ENCODE measurements at places on chromosomes 2 and 18.

GRCh38 chr2:195662138-195662537 is 5.1 kb downstream of the SLC39A10 start:
- DNase-seq: no peak

GRCh38 chr2:37898448-37898847 is 26.6 kb upstream of the RMDN2 start:
- no peak for DNase-seq

GRCh38 chr2:210169516-210170195 is 1.6 kb downstream of the KANSL1L start:
- DNase-seq: no peak

DNA sequence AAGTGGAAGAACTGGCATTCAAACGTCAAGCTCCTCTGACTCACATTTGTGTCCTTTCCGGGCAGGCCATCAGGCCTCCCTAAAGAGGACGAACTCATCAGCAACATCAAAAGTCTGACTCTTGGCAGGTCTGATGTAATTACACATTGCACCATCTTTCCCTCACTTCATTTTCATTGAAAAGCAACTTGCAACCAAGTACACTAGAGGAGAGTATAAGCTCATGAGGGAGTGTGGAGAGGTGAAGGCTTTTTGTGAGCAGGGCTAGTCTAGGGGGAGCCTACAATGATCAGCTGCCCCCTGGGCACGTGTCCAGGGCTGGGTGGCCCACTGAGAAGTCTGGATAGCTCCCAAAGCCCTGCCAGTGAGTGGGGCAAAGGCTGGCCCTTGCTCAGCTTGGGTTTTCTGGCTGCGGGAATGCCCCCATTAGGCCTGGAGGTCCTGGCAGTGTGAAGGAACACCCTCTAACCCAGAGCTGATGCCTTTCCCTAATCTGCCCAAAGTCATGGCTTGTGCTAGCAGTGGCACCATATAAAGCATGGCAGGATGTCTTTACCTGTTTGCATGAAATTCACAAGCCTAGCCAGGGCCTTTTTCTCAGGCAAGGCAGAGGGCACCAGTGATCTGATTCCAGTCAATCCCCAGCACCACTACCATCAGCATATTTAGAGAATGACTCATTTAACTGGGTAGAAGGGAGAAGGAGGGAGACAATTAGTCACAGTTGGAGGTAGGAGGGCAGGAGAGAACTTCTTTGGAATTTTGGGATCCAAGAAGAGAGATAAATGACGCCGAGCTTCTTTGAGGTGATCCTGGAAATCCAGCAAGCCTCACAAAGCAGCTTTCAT is 8.5 kb upstream of the DAW1 start:
- no peak for DNase-seq

DNA sequence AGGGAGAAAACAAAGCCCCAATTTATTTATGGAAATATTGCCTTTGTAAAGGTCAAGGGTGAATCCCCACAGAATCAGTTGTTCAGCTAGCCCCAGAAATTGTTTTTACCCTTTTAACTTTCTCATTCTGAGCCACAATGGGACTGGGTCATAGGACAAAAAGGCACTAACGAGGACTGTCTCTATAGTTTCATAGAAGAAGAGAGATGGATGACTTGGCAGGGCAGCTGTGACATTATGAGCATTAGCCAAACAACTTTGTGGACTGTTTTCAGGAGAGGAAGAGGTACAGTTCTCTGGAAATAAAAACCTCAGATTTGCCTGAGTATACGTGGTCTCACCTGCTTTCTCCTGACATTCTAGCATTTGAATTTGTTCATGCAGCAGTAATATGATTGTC is 1155.8 kb upstream of the CHAC2 start:
- DNase-seq: no peak

- no peak for DNase-seq
Observed at GRCh38 chr2:129754421-129754820, 225.0 kb upstream of the RAB6C start.

DNA sequence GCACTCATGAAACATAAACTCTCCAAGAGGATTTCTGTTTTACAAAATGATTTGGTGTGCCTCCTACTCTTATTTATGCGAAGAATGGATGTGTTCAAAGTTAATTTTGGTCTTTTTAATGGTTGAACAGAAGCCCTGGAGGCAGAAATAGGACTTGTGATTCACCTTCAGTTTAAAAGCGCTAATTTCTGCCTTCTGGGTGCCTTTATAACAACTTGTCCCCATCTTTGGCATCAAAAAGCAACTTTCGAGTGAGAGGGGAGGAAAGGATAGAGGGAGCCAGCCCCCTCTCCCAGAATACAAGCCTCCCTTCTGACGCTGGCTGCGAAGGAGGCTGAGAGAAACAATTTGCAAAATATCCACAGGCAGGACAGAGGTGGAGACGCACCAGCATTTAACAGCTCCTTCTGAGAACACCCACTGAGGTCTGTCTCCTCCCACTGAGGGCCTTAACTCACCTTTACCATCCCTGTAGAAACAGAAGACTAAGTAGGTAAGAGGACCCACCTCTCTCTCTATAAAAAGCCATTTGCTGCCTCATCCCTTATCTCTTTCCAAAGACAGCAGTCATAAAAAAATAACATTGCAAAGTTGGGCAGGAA is 24.3 kb upstream of the BCL11A start:
- DNase-seq: no peak

DNA sequence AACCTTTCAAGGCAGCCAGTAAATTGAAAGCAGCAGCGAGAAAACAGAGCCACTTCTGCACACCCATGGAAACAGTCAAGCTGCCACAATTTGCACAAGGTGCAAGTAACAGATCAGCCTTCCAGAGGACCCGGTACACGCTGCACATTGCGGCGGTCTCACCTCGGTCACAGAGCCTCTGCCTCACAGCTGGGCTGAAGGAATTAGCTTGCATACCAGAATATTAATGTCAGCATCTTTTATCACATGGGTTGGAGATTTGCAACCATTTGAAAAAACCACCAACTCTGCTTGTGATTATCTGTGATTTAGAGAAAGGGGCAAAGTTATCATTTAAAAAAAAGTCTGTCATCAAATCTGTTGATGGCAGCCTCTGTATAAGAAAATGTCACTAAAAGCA is 330.5 kb upstream of the TCF4 start:
- no peak for DNase-seq

GRCh38 chr2:175552902-175553301 is 371.4 kb upstream of the ATP5MC3 start:
- no peak for DNase-seq

- DNase-seq: peak; percentile 65
Observed at GRCh38 chr2:136378712-136379595, 261.0 kb upstream of the CXCR4 start.

GRCh38 chr18:77131652-77132368 is 773 bp downstream of the MBP start:
- DNase-seq: no peak

GRCh38 chr2:179355881-179356280 is 91.2 kb upstream of the SESTD1 start:
- DNase-seq: no peak

DNA sequence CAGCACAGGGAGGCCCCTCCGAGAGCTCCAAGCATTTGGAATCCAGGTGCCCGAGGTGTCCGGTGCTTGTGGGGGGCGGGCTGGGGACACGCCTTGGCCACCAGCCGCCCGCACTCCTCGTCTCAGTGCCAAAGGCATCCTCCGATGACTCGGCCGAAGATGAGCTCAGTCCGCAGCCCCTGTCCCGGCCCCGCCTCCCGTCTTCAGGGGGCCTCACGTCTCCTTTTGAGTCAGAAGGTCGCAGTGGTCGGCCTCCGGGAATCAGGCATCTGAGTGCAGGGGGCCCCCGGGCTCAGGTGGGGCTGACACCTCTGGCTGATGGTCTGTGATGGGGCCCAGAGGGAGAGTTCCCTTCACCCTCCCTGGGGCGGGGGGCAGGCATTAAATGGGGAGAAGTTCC is 74.8 kb downstream of the NFATC1 start:
- no peak for DNase-seq

GRCh38 chr2:26940001-26940400 is 30.4 kb upstream of the MAPRE3 start:
- DNase-seq: no peak

GRCh38 chr2:163778045-163778781 is 42.4 kb upstream of the FIGN start:
- no peak for DNase-seq

GRCh38 chr2:79576451-79576850 is 63.6 kb downstream of the CTNNA2 start:
- no peak for DNase-seq

- DNase-seq: no peak
Observed at GRCh38 chr2:199606193-199606780, 148.5 kb upstream of the SATB2 start.

Data from T-helper 2 cell treated with Interferon-gamma antibody and Interleukin-4, amounts not matched to agents 5 μg/mL and 100 μg/mL, for 36 hours (primary cell).